ENCODE measurements at places on chromosomes 1 and 21.

DNA sequence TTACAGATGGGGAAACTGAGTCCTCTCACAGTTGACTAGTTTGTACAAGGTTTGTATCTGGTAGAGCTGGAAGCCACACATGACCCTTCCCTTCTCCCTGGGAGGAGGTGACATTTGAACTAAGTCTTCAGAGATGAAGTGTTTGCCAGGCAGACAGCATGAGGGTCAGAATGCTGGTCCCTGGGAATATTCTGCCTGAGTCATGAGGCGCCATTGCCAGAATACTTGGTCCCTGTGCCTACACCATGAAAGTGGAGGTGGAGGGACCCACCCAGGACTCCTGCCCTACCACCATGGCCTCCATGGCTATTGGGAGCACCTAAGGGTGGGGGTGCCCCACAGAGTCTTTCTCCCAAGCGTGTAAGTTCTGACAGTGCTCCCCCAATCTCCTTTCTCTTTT is 7.0 kb downstream of the RPS6KA1 start:
- no peak for DNase-seq

DNA sequence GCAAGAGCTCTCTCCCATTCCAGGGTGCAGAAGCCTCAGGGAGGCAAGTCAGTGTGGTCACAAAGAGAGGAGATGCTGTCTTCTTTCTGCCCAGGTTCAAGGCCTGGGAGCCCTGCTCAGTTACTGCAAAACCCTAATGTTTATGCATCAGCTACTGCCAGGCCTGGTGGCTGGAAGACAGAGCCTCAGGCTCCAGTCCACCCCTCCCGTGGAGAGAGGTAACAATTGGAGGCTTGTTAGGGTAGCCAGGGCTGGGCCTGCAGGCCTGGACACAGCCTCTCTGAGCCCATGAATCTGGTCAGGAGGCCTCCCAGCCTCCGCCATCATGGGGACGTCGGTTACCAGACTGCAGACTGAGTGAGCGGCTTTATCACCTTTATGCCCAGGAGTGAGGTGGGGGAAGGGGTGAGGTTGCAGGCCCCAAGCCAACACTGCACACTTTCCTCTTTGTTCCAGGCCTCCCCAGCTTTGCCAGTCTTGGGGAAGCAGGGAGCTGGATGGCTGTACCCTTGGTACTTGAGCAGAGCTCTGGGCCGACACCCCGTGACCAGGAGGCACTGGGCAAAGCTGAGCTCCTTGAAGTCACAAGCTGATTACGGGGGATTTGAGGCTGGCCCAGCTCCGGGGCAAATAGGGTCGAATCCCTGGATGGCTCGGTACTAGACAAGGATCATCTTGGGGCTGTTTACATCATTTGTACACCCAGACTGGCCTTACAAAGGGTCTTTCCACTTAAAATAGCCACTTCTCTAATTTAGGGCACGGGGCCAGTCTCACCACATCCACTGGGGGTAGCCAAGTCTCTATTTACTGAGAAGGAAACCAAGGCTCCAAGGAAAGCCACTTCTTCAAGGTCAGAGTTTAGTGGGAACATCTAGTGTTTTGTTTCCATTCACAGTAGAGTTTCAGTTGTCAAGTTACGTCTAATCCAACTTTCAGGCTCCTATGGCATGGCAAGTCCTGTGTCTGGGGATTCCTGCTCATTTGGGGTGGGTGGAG is 5.2 kb downstream of the SLC2A1 start:
- peak; percentile 52 for DNase-seq

DNA sequence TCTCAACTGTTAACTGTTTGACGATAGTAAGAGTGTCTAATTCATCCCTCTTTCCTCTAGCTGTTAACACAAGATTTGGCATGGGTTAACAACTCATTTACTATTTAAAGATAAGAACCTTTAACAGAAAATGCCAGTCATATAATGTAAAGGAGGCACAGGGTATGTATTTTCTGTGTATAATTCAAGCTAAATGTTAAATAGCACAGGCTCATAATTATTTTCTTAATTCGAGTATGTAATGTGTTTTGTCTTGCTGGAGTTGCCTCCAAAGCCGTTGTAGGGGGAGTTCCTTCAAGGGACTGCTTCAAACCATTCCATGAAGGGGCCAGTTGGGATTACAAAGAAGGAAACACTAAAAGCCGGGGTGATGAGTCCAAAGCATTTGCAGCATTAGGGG is 111.5 kb downstream of the NCAM2 start:
- DNase-seq, result no peak

DNA sequence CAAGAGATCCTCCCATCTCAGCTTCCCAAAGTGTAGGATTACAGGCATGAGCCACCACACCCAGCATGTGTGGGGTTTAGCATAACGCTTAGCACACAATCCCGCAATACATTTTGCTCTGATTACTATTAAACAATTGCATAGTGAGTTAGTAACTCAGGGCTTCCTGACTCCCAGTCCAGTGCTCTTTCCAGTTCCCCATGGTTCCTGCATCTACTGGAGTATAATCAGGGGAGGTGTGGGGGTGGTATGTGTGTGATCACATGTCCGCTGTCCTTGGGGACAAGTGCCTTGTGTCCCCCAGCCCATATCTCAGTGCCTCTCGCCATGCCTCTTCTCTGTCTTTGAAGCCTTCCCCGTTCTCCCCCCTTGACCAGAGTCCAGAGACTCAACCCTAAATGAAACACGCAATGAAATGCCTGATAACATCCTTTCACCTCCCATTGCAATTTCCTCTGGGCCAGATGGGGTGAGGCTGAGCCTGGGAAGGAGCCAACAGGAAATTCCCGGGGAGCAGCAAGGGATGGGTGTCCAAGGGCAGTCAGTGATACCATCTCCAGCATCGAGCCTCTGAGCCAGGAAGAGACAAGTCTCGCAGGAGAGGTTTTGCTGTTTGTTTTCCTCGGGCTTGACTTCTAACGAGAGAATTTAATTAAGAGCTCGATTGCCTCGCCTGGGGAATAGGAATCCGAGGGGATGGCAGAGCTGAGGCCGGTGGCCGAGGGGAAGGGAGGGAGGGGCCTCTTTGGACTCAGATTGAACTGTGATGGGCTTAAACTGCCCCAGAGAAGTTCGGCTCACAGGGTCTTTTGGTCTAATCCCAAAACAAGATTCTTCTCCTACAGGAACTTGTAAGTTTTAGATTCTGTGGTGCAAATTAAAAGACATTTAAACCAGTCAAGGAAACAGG is 7.7 kb upstream of the HTR1D start:
- DNase-seq, result peak; percentile 85

GRCh38 chr1:179253286-179253972 is 24.0 kb upstream of the ABL2 start:
- peak; percentile 62 for DNase-seq

- DNase-seq, result peak; percentile 7
Measured at GRCh38 chr1:239922778-239923522, 168.7 kb upstream of the FMN2 start.

DNA sequence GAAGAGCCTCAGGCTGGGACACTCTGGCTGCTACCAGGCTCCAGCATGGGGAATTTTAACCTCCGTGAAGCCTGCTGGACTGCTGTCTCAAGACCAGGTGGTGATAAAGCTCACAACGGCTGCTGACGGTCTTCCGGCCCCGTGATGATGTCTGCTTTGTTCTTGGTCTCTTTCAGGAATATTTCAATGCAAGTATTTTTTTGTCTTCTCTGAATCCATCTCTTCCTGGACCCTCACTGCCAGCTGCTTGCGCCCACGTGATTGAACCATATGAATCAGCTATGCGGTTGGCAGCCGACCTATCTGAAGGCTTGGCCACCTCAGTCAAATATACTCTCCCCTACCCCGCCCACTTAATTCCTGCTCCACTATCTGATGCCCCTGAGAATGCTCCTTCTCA is 14.6 kb upstream of the SLC6A17 start:
- no peak for DNase-seq
